CD8-positive, alpha-beta memory T cell (primary cell): ENCODE measurements at places on chromosomes 2 and 18. TPM values are rescaled to one million over a fixed set of nuclear protein-coding genes. Genes with fewer than 3 reads are reported as not detected.

The DCDC2C gene
- total RNA-seq = not detected

The ZNF397 gene
- 20.9 TPM for total RNA-seq

GRCh38 chr2:18312818-18313217 lies 247.6 kb downstream of the RDH14 start:
- no peaks in the 10 kb centered on the region for H3K36me3 ChIP-seq
- no peaks in the 10 kb centered on the region for H3K27me3 ChIP-seq
- no peak overlapping the region for H3K27ac ChIP-seq
- no peak overlapping the region for H3K4me3 ChIP-seq
- H3K4me1 ChIP-seq = no peaks in the 10 kb centered on the region

- H3K4me1 ChIP-seq = no peaks in the 10 kb centered on the region
- no peak for DNase-seq
- no peak overlapping the region for H3K4me3 ChIP-seq
Measured at GRCh38 chr2:33859811-33860461, 260.8 kb upstream of the FAM98A start.

DNA sequence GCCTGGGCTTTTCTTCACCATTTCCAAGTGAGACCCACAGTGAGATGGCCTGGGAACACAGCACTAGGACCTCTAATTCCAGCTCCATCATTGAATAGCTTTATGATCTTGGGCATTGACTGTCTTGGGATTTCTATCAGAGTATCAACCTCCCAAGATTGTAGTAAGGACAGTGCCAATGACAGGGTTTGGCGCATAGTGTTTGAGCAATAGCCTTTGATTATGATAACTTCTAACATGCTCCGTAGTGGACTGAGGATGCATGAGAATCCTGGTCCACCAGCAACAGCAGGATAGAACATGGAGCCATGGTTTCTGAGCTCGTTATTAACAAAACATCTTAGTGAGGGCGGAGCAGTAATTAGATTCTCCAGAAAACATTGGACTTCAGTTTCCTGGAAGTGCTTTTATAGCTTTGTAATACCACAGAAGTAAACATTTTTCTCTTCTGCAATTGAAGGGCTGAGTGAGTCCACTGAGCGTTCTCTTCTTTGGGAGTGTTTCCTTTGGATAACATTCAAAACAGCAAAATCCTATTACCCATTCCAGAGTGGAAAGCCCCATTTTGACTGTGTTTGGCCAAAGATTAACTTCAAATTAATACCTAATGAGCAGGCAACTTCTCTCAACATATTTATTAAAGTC lies 63.7 kb downstream of the IL1R2 start:
- H3K4me1 ChIP-seq = no peaks in the 10 kb centered on the region
- no peak overlapping the region for H3K27ac ChIP-seq
- no peak for DNase-seq
- H3K27me3 ChIP-seq = no peaks in the 10 kb centered on the region
- no peak overlapping the region for H3K4me3 ChIP-seq

- no peaks in the 10 kb centered on the region for H3K36me3 ChIP-seq
- H3K4me3 ChIP-seq = no peak overlapping the region
- no peaks in the 10 kb centered on the region for H3K27me3 ChIP-seq
- no peak overlapping the region for H3K27ac ChIP-seq
- DNase-seq = no peak
- no peaks in the 10 kb centered on the region for H3K4me1 ChIP-seq
Measured at GRCh38 chr2:196125596-196125995, 45.8 kb downstream of the STK17B start.

GRCh38 chr2:212282671-212283261 lies 255.8 kb downstream of the ERBB4 start:
- H3K27me3 ChIP-seq = no peaks in the 10 kb centered on the region
- no peaks in the 10 kb centered on the region for H3K36me3 ChIP-seq
- DNase-seq = no peak
- no peak overlapping the region for H3K4me3 ChIP-seq
- no peak overlapping the region for H3K27ac ChIP-seq
